ENCODE measurements at places on chromosomes 16 and 17.

GRCh38 chr17:68955181-68955841 is at the start of gene ABCA8:
Gene ABCA8, minus strand, starts transcription at chr17:68955392. Its CDS starts 13,358 bp downstream, at chr17:68942034.
- no peak for DNase-seq

DNA sequence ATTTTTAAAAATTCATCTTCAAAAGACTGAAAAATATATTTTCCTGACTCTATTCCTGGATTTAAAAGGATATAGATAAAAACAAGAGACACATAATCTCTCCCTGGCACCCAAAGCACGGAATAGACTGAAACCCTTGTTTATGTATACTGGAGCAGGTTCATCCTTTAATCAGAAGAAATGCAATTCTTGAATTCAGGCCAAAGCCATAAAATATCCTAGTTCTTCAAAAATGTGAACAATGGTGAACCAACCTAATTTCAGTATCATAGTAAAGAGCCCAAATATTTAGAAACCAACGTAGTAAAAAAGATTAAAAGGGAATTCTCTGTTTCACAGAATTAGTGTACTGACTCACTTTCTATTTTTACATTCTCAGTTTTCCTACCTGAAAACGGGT is 188.5 kb upstream of the C17orf78 start:
- no peak for DNase-seq

- no peak for DNase-seq
Observed at GRCh38 chr17:67260170-67260987, 15.4 kb upstream of the HELZ start.

GRCh38 chr17:42227849-42228700 is 33.8 kb upstream of the GHDC start:
- no peak for DNase-seq

DNA sequence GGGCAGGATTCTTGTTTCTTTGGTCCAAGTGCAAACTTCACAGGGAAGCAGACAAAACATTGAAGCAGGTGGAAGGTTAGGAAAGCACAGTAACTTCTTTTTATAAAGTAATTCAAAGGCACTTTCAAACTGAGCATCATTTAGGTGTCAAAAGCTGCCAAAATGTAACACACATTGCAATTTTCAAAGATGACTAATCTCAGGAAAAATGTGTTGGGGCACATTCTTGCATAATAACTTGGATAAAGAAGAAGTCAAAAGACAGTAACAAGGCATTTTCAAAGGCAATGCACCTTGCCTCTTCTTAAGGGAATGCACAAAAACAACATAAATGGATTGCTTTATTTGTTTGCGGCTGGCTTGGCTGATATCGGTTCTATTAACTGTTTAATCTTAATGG is 3.6 kb downstream of the KCNJ2 start:
- DNase-seq = no peak

DNA sequence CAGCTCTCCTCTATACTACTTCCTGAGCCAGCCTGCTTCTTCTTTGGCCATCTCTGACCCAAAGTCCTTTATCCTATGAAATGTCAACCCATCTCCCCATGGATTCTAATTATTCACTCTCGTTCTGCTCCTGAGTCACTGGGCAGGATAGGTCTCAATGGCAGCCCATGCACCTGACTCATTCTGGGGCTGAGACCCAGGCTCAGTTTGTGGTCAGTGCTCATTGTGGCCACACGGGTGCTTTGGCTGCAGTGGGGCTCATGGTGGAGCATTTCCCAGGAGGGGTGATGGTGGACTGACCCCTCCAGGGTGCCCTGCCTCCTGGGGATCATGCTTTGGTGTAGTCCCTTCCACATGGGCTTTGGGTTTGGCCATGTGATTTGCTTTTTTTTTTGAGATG is 154.8 kb upstream of the WSCD1 start:
- no peak for DNase-seq

GRCh38 chr17:34306466-34306865 is 12.8 kb upstream of the CCL8 start:
- DNase-seq = no peak

GRCh38 chr17:35752945-35753764 is at the start of gene GAS2L2:
Gene GAS2L2, minus strand, starts transcription at chr17:35753239. Its CDS starts 389 bp downstream, at chr17:35752850.
- no peak for DNase-seq

DNA sequence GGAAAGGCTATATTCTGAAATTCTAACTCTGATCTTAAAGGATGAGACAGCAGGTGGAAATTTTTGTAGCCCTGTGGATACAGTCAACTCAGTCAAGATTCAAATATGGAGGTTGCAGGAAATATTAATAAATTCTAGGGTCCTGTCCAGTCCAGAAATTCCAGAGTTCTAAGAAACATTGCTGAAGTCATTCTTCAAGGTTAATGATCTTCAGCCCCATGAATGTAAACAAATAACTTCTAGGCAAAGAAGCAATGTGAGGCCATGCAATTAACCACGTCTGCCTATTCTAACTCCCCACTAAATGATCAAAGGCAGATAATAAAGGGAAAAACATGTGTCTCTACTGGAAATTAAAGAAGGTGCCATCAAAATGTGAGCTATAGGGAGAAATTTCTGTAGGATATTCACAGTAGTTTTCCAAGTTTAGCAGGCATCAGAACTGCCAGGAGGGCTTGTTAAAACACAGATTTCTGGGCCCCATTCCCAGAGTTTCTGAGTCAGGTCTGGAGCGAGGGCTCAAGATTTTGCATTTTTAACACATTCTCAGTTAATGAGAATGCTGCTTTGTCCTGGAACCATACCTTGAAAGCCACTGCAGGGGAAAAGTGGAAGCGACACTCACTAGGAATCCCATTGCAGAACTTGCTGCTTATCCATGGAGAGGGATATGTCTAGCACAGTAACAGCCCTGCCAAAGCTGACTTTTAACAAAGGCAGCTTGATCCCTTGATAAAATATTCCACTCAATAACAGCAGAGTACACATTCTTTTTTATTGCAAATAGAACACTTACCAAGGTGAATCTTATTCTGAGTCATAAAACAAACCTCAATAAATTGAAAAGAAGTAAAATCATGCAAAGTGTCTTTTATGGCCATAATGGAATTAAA is 61.8 kb downstream of the DNAH3 start:
- DNase-seq = no peak

- no peak for DNase-seq
Observed at GRCh38 chr16:10239640-10240039, 57.4 kb upstream of the GRIN2A start.

- DNase-seq = no peak
Observed at GRCh38 chr17:70130289-70130688, 39.0 kb upstream of the KCNJ2 start.

DNA sequence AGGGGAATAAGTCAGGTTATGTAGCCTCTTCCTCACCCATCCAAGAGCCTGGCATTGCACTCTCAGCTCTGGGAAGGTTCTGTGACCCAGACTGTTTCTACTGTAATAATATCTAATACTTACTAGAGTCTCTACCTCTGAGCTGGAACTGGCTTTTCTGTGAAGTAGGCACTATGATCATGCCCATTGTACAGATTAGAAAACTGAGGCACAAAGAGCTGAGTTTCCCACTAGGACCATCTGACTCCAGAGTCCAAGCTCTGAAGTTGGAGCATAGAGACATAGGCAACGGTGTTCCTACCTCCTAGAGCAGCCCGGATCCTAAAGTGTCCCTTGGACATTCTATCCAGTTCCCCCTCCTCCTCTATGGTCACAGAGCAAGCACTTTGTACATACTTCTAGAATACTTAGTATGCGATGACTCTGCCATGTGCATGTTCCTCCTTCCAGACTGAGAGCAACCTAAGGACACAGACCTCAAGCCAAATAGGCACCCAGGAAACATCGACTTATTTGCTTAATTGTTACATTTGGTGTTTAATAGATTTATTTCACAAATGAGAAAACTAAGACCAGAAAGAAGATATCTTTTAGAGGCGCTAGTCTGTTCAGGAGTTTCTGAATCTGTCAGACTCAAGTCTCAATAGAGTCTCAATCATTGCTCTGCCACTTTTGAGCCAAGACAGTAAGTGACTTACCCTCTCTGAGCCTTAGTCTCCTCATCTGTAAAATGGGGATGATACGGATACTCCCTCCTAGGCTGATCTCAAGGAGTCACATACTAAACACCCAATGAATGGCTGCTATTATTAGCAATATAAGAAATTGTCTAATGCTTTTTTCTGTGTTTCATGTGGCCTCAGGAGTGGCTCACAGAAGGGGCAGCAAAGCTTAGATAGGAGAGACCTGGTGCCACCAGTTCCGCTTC is 3.6 kb downstream of the CLEC19A start:
- no peak for DNase-seq

DNA sequence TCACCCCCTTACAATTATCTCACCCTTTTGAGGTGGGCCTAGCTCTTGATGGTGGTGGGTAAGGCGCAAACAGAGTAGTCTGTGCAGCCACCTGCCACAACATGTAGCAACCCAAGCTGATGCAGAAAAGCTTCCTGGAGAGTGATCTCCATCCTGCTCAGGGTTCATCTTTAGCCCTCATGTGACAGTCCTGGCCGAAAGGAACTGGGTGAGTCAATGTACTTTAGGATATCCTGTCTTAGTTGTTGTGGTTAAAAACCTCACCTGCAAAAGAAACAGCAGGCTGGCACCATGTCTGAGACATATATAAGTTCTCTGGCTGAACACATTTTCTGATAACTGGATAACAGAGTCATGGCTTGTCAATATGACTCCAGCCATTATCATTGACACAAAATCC is 183.5 kb upstream of the CPHXL start:
- DNase-seq = no peak

DNA sequence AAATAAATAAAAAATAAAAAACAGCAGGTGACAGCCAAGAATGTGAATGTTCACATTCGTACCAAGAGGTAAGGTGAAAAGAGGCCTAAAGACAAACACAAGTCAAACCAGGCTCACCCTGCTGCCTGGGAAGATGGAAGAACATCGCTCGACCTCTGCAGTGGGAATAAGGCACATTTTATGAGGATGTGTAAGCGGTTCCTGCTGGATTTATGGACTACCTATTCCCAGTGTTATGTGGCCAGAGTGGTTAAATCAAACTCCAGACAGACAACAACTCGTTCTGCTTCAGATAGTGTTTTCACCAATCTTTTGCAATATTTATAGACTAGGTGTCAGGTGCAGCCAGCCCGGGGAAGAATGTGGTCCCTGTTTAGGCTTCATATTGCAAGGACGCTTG is 215.0 kb upstream of the HSBP1 start:
- DNase-seq = no peak

DNA sequence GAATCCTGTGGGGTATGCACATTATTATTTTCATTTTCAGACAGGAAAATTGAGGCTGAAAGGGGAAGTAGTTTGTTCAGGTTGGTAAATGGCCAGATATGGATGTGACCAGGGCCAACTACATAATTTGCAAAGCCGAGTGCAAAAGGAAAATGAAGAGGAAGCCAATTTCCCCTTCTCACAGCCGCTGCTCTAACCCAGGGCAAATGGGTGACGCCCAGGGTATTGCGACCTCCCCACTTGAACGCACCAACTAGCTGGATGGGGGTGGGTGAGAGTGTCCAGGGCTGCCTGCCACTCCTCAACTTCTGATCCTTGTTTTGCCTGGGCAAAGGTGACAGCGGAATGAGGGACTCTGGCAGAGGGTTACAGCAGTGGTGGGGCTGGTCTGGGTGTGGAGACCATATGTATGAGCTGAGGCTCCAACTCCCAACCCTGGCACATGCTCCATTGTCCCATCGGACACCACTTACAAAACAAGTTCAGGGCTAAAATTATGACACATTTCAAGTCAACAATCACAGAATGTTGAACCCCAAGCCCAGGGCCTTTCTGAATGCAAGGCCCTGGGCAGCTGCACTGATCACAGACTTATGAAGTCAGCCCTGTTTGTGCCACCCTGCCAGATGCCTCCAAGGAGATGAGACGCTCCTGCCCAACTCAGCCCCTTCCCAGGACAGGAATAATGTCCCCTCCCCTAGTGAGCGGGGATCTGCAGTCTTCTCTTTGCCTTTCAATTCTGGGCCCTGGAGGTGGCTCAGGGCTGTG is 1.7 kb downstream of the ANKRD40CL start:
- no peak for DNase-seq

GRCh38 chr17:73586275-73586832 is 57.9 kb downstream of the SDK2 start:
- DNase-seq = no peak

DNA sequence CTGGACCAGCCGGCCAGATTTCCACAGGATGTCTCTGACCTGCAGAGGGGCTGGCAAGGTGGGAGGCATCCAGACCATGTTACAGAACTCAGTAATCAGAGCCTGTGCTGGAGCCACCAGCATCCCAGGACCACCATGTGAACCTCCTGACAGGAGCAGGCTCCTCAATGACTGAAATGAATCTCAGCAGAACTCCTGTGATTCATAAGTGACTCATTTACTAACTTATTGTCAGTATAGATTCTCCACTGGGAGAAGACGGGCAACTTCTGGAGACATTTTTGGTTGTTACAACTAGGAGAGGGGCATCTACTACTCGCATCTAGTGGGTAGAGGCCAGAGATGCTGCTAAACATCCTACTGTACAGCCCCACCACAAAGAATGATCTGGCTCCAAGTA is 3.1 kb upstream of the WWOX start:
- DNase-seq = no peak

GRCh38 chr17:2712300-2713043 is 908 bp upstream of the CLUH start:
- no peak for DNase-seq

DNA sequence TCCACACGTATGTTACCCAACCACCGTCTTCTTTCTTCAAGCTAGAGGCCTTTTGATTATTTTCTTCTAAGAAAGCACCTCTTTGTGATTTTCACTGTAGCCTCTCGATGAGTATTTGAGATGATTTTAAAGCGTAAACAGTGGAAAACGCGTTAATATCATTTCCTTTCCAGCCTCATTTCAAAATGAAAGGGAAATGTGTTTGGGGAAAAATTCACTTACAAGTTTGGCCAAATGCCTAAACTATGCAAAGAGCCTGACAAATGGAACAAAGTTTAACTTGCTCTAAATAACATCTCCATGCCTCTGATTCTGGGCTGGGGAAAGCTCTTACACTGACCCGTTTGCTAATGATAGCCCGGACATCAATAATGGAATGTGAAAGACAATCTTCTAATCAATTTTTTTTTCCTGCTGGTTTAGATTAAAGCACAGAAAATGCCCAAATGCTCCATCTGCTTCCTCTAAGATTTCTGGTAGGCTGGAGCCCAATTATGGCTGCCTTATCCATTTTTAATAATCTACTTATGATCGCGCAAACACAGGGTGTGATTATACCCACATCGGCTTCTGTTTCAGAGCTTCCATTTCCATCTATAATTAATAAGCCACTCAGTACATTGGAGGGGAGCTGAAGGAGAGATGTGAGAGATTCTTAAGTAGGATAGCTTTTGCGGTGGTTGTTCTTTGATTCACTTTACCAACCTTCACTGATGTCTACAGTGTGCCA is 43.5 kb downstream of the HS3ST2 start:
- no peak for DNase-seq

DNA sequence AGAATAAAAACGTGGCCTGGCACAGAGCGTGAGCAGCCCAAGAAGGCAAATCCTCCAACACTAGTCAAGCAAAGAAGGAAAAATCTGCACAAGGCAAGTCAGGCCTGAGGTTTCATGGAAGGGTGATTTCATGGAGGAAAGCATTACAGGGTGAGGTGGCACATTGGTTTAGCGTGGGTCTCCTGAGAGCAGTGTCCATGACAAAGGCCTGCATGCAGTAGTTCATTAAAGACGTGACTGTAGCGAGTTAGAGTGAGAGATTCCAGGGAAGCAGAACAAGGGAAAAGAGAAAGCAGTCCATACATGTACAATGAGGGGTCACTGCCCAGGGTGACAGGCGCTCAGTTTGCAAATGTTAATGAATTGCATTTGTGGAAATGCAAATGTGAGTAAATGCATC is 285.0 kb upstream of the ERCC4 start:
- no peak for DNase-seq

GRCh38 chr17:73404246-73404645 is 92.4 kb upstream of the CDC42EP4 start:
- DNase-seq = no peak

Measured in CD4-positive, alpha-beta T cell treated with Interleukin-1 beta for 1 hour (primary cell).